HL-60 (cell line): ENCODE measurements at places on chromosomes 3 and 15.

DNA sequence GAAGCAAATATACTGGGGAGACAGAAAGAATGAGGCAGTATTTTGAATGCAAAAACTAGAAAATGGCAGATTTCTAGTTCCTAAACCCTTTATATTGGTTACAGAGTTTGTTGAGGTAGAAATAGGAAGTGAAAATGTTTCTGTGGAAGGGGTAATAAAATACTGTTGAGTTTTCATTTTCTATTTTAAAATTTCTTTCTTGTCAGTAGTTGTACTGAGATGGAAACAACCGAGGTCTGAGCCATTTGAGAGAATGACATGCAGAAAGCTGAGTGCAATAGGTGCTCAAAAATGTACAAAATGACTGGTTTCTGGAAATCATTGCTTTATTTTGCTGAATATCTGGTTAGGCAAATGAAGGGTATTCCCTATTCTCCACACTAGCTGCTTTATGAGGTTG, 361.4 kb downstream of the CHL1 start:
- DNase-seq = no peak

- DNase-seq = no peak
These were observed 208.4 kb upstream of the KBTBD8 start for GRCh38 chr3:66789580-66790237.

DNA sequence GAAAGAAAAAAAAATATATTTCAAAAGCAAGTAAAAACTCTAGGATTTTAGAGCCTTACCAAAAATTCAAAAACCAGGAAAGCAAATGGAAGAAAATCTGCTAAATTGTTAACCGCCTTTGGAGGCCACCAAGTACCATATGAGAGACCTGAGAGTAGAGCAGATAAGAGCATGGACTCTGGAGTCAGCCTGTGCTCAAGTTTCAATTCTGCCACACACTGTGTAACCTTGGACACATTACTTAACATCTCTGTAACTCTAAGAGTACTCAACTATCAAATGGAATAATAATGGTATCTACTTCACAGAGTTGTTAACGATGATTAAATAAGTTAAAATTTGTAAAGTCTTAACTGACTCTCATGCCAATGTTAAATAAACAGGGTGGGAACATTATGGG, 12.7 kb downstream of the RBSN start:
- DNase-seq = no peak

DNA sequence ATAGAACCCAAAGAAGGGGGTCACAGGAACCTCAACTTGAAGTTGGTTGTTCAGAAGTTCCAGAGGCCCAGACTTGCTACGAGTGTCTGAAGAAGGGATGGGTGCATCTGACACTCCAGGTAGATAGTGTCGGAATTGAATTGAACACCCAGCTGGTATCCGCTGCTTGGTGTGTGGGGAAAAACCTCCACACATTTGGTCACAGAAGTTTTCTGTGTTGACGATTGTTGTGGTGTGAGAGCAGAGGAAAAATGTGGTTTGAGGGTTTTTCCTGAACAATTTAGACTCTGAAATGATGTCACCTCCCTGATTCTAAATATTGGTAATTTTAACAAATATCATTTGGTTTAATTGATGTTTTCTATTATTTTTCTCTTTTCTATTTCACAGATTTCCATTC, 218.8 kb upstream of the CTNNB1 start:
- DNase-seq = no peak

- DNase-seq = no peak
These were observed 142.8 kb upstream of the IQSEC1 start for GRCh38 chr3:13215940-13216546.

DNA sequence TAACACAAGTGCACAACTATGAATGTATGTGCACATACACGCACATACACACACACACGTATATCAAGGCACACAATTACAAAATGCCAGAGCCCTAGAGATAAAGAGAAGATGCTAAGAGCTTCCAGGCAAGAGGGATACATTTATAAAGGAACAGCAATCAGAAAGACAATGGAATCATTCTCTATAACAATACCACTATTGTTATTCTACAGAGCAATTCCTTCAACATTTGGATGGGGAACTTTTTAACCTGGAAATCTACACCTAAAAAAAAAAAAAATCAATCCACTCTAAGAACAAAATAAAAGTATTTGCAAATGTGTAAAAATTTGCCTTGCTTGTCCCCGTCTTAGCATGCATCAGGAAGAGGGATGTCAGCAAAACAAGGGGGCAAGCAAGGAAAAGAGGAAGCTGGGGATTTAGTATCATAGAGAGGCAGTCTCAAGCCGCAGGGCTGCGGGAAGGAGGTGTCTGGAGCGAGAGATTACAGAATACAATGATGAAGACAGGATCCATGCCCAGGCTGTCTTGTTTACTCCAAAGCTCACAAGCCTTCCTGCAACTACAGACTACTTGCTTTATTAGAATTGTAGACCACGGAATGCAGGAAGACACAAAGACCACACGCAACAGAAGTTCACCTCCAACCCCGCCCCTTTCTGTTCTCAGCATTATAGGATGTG, 220.2 kb downstream of the NTRK3 start:
- DNase-seq = no peak

- DNase-seq = no peak
These were observed 138.5 kb downstream of the RORA start for GRCh38 chr15:61090386-61091288.

GRCh38 chr15:32843219-32843815, 125.5 kb downstream of the GREM1 start:
- DNase-seq = no peak

- DNase-seq = no peak
These were observed 21.5 kb downstream of the PTPRG start for GRCh38 chr3:61582846-61583245.

DNA sequence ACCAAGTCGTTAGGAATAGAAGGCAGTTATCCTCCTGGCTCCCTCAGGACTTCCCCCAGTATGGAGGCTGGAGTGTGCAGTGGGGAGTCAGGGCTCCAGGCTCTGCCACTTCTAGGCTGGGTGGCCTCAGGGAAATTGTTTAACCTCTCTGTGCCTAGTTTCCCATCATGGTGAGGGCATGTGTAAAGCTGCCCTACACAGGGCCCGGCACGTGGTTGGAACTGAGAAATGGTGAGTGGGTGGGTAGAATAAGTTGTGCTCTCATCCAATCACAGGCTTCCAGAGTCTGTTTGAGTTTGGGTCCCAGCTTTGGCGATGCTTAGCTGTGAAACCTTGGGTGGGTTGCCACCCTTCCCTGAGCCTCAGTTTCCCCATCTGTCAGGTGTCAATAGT, 117.3 kb downstream of the FBLN2 start:
- no peak for DNase-seq

GRCh38 chr3:2870724-2871333, 239.3 kb downstream of the IL5RA start:
- DNase-seq = no peak

- DNase-seq = peak; percentile 44
These were observed 32.4 kb downstream of the CDAN1 start for GRCh38 chr15:42704492-42704926.

DNA sequence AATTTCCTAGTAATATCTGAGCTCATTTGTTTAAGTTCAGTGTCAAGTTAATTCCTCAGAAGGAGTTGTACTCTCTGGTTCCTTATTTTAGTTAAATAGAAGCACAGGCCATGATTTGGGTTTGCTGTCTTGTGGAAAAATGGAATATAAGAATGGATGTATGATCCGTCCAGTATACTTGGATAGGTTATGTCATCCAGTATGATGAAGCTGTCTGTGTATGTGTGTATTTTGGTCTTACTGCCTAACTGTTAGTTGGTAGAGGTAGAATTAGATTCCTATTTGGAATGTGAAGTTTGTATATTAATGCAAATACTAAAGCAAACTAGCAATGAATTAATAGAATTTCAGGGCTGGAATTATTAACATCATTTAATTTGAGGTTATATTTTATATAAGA, 7.9 kb downstream of the KBTBD8 start:
- DNase-seq = no peak

GRCh38 chr3:177317247-177317646, 120.0 kb upstream of the TBL1XR1 start:
- no peak for DNase-seq

DNA sequence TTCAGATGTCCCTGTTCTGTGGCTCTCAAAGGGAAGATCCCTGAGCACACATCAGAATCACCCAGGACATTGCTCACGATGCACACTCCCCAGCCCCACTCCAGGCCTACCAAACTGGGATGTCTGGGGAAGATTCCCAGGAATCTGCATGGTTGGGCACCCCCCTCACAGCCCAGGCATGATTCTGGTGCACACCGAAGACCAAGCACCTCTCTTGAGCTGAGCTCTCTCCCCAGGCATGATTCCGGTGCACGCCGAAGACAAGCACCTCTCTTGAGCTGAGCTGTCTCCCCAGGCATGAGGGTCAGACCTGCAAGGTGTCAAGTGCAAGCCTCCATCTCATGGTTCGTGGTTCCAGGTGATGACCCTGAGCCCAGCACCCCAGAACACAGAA, 112.2 kb upstream of the MEF2A start:
- DNase-seq = no peak

DNA sequence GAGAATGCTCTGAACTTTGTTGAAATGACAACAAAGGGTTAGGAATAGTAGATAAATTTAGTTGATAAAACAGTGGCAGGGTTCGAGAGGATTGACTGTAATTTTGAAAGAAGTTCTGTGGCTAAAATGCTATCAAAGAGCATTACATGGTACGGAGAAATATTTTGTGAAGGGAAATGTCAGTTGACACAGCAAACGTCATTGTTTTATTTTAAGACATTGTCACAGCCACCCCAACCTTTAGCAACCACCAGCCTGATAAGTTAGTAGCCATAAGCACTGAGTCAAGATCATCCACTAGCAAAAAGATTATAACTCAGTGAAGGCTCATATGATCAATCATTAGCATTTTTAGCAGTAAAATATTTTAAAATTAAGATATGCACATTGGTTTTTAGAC, 8.7 kb upstream of the ST3GAL6 start:
- no peak for DNase-seq

GRCh38 chr15:51004103-51004551, 90.6 kb downstream of the TNFAIP8L3 start:
- DNase-seq = peak; percentile 70

DNA sequence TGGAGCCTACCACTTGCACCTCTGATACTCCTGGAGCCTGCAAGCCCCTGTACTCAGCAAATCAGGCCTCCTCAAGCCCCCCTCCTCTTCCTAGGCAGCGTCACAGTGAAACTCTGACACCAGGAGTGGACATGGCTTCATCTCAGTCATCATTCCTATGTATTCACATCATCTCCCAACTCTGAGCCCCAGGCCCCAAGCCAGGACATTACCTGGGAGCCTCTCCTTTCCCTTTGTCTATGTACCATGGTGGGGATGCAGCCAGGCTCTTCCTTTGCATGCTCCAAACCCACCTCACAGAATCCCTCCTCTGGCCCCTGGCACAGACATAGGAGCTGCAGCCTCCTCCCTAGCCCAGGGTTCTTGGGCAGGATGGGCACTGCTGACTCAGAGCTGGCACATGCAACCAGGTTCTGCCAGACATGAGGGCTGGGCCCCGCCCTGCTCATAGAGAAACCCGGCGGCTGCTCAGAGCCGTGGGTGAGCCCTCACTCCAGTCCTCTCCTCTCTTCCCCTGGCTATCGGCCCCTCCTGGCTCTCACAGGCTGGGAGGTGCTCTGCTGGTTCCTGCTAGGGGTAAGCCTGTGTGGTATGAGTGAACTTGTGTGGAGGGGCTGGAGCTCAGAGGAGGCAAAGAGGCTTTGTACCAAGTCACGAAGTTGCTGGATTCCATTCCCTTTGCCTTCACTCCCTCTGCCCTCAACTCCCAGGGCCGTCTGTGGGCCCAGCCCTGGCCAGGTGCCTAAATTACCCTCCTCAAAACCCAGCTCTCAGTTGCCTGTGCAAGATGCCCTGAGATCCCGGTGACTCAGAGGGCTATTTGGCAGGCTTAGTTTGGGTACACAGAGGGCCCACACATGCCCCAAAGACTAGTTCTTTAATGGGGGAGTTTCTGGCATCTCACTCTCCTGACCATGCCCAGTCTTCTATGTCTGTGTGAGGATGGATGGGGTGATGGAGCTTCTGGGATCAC, 1.9 kb upstream of the PLCD1 start:
- DNase-seq = no peak

DNA sequence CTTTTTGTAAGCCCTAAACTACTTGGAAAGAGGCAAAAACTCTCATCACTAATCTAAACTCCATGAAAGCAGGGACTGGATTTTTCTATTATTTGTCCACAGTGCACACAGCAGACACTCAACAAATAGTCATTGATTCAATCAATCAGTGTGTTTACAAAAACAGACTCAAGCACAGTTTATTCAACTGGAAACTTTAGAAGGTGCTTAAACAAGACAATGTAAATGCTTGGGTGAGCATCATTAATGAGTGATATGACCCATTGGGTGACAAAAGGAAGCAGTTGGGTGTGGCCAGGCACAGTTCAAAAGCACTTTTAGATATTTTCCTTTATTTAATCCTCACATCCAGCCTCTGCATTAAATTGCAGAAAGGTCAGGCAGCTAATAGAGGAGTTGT, 32.0 kb upstream of the PPP4R2 start:
- DNase-seq = no peak

DNA sequence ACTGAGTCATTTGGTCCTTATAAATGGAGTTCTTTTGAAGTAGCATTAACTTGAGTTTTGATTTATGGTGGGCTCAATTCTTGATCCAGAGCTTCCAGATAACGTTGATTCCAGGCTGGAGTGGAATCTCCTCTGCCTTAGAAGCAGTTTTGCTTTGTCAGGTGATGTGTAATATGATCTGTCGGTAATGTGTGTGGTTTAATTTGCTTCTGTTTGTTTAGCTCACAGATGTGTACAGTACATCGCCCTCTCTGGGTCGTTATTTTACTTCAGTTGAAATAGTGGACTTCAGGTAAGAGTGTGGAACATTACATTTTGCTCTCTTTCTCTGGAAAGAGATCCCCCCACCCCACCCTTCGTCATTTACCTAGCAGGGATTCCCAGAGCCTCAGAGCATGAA, 23.1 kb downstream of the C3orf52 start:
- no peak for DNase-seq

DNA sequence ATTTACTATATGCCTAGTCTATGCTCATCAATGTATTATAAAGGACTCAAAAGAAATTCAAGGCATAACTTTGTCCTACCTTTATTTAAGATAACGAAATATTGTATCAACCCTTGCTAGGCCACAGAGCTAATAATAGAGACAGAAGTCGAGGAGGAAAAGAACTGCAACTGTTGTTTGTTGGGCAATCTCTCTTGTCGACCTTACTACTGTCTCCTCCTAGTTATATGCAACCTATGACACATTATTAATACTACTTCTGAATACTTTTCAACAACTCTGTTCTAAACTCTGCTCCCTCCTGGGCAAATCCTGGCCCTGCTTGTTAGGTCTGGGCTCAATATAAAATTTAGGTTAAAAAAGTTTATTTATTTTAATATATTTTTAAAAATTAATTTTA, 24.6 kb downstream of the SPPL2A start:
- peak; percentile 18 for DNase-seq
